ENCODE measurements at places on chromosomes 11 and 22.

DNA sequence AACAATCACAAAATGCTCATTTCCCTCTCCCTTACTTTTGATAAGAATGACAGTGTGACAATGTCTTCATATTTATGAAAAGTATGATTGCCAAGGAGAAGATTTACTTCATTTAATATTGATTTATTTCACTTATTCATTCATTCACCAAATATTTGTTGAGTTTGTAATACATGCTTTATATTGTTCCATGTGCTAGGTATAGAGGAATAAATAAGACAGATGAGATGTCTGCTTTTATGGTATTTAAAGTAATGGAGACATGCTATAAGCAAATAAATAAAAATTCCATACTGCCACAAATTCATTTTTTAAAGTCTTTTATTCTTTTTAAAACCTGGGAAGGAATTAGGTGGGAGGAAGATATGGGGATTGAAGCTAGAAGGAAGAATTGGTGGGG, 289.4 kb downstream of the GUCY1A2 start:
- no peak for DNase-seq

DNA sequence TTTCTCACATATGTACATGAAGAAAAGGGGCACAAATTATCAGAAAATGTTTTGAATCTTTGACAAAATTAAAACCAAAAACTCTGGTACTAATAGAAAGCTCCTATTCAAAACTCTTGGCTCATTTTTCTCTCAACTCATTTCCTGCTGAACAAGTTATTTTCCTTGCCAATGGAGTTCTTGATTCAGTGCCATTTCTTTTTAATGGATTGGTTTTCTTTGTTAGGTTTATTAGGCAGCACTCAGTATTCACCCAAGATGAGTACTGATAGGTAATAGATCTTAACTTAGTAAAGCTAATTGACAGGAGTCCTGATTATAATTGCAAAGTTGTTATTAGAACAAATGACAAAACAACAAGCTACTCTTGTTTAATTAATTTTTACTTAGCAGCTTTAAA, 279.4 kb upstream of the PDGFD start:
- no peak for DNase-seq

GRCh38 chr11:66686801-66687750, 9.4 kb upstream of the RBM4B start:
- peak; percentile 92 for DNase-seq

- DNase-seq: peak; percentile 15
These were observed 1.1 kb downstream of the TTLL12 start for GRCh38 chr22:43185860-43186261.

DNA sequence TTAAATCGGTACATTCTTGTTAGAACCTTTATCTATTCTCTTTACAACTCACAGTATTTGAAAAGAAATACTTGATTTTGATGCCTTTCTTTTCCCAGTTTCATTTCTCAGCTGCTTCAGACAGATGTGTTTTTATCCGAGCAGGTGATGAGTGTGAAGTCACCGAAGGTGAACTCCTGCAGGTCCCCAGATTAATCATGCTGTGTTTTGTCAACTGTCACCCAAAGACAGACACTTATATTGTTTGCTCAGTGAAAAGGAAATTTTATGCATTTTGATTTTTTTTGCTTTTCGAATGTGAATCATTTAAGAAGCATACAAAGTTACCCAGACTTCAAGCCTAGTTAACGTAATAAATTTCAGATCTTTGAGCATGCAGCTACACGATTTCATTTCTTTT, 7.8 kb upstream of the TMPRSS13 start:
- DNase-seq: no peak

DNA sequence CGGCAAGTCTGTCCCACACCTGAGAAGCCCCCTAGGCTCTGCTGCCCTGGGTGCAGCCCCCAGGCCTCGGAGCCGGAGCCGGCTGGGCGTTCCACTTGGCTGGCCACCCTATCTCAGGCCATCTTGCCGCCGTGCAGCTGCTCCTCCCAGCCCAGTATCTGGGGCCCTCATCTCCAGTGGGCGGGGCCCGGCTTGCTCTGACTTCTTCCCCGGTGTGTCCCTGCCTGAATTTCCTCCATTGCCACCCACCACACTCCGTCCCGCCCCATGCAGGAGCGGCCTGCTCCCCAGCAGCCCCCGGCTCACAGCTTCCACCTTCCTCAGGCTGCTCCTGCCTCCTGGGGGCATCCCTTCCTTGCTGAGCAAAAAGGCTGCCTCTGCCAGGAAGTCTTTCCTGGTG, 46.6 kb downstream of the WNT7B start:
- DNase-seq: no peak

DNA sequence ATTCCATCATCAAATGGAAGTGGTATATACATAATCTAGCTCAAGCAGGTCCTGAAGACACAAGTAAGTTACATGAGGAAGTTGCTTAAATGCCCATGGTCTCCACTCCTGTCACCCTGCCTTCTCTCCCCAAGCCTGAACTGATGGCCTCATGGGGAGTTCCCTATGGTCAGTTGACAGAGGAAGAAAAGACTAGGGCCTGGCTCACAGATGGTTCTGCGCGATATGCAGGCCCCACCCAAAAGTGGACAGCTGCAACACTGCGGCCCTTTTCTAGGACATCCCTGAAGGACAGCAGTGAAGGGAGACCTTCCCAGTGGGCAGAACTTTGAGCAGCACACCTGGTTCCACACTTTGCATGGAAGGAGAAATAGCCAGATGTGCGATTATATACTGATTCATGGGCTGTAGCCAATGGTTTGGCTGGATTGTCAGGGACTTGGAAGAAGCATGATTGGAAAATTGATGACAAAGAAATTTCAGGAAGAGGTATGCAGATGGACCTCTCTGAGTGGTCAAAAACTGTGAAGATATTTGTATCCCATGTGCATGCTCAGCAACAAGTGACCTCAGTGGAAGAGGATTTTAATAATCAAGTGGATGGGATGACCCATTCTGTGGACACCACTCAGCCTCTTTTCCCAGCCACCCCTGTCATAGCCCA, 17.3 kb upstream of the CD82 start:
- DNase-seq: no peak

DNA sequence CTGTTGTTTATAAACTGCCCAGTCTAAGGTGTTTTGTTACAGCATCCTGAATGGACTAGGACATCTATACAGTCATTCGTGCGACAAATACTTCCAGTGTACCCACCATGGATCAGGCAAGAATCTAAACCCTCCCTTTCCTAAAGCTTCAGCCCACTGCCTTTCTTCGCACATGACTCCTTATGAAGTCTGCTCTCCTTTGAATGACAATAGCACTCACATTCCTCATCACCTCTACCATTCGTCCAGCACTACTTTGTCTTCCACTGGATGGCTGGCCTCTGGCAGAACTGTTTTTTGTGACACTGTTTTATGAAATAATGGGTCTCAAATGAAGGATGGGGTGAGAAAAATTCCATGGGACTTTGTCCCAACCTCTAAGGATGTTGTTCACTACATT, 89.8 kb upstream of the LIN7C start:
- no peak for DNase-seq

DNA sequence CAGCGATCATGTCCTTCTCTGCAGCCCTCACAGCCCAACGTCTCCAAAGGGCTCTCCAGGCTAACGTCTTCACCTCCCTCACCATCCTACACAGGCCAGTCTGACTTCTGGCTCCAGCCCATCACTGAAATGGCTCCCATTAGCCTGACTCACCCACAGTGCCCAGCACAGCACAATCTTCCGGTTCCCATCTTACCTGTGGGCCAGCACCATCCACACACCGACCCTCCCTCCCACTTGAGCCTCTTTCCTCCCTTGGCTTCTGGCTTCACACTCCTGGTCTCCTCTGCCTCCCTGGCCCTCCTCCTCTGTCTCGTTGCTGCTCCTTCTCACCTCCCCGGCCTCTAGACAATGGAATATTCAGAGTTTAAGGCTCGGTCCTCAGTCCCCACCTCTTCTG, 51.2 kb downstream of the PDE2A start:
- DNase-seq: no peak

DNA sequence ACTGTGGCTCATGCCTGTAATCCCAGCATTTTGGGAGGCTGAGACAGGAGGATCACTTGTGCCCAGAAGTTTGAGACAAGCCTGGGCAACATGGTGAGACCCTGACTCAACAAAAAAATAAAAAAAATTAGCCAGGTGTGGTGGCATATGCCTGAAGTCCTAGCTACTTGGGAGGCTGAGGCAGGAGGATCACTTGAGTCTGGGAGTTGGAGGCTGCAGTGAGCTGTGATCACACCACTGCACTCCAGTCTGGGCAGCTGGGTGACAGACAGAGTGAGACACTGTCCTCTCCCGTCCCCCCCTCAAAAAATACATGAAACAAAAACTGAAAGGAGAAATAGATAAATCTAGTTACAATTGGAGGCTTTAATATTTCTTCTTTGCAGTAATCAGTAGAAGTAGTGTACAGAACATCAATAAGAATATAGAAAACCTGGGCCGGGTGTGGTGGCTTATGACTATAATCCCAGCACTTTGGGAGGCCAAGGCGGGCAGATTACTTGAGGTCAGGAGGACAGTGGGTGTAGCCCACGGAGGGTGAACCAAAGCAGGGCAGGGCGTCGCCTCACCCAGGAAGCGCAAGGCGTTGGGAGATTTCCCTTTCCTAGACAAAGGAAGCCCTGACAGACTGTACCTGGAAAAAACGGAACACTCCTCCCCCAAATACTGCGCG, 19.6 kb upstream of the DLAT start:
- no peak for DNase-seq

DNA sequence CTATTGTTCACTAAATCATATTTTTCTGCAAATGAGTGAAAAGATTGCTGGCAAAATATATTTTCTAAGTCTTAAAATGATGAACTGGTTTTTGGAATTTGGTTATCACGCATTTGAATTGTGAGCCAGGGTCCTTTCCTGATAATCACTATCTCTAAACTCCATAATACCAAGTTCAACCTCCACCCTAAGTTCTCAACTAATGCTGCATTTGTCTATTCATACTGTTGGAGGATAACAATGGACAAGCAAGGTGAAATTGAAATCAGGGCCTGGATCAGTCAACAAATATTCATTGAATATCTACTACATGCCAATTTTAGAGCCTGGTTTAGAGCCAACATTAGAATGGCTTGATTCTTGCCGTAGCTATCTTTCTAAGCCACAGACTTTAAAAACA, 4.7 kb upstream of the PCF11 start:
- DNase-seq: no peak

DNA sequence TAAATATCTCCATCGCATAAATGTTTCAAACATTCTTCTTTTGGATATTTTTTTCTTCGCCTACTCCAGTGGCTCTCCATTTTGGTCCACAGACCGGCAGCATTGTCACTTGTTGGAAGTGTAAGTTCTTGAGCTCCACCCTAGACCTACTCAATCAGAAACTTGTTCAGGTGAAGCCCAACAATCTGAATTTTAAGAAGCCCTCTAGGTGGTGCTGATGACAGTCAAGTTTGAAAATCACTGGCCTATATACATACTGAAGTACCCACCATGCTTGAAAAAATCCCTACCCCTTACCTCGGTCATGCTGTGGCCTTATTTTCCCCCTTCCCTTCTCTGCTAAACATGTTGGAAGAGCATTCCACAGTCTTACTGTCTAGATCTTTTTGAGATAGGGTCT, 10.2 kb upstream of the ACAT1 start:
- DNase-seq: no peak

GRCh38 chr22:28023036-28023435, 104.0 kb upstream of the PITPNB start:
- no peak for DNase-seq

DNA sequence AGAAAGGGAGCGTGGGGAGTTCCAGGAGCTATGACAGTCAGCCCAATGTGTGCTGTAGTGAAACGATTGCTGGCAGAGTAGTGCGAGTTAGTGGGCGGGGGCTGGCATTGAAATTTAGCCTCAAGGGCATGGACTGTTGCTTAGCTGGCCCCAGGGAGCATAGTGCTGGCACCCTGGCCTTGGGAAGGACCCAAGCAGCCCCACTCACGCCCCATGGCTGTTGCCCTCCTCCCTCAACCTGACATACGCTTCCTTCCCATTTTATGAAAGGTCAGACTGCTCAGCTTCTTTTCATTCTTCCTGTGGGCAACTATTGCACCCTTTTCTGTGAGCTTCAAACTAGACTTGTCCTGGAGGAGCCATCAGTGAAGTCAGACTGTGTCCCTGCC, 52.0 kb upstream of the SUSD2 start:
- no peak for DNase-seq

GRCh38 chr22:43419371-43420080, 7.7 kb downstream of the MPPED1 start:
- no peak for DNase-seq

DNA sequence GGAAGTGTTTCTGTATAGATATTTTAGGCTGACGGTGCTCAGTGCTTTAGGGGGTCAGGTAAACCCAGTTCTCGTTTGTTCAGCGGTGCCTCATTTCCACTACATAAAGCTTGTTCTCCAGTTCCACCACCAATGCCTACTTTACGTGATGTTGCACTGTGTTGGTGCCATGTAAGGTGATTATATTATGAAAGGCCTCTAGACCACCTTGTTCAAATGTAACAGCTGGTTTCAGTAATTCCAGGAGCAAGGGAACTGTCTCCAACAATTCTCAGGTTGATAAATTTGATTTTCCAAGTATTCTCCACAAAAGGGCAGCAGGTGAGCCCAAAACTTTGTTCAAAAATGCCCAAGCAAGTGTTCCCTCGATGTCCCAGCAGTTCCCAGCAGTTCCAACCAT, 83.7 kb upstream of the SEPTIN5 start:
- no peak for DNase-seq

DNA sequence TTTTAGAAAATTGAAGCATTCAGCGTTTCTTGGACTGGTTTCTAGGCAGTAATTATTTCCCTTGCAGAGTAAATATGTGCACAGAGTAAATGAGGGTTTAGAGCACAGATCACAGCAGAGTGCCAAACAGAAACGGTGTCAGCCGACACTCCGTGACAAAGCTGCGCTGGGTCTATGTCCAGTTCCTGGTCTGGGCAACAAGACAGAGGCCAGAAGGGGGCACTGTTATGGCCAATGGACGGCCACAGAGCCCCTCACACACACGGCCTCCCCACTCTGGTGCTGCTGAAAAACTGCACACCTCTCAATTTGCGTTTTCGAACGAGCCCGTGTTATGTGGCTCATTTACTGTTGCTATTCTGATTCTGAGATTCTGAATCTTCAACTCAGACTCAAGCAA, 180.7 kb downstream of the MPPED1 start:
- no peak for DNase-seq

DNA sequence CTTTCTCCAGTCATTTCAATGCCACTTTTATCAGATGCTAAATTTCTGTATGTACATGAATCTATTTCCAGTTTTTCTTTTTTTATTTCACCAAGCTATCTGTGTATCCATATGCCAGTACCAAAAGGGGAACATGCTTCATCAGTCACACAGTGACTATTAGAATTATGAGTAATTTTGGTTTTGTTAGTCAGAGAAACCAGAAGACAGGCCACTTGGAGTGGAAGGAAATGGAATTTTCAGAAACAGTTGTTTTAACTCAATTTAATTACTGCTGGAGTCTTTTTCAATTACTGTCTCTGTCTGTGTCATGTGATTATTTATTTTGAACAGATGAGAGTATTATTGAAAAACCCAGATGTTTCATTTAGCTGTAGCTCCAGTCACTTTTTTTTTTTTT, 84.6 kb upstream of the ANO3 start:
- DNase-seq: no peak

- no peak for DNase-seq
These were observed 2.0 kb downstream of the SCARF2 start for GRCh38 chr22:20435436-20436306.
